Placental pericyte (primary cell): ENCODE measurements at places on chromosomes 6 and 20. TPM values are rescaled to one million over a fixed set of nuclear protein-coding genes. Genes with fewer than 3 reads are reported as not detected.

Gene ABCF1
- 53.1 and 54.5 TPM in 2 replicates for total RNA-seq

Gene HLA-DRA
- total RNA-seq, result 0.22 and 0.72 TPM in 2 replicates

Gene RWDD2A
- total RNA-seq, result 2.7 and 8.1 TPM in 2 replicates

Gene TEAD3
- total RNA-seq, result 18.2 and 26.9 TPM in 2 replicates

Gene CLPSL2
- not detected in 2 replicates for total RNA-seq

Gene FAXC
- 0.14 TPM in 1 of 2 replicates, not detected in the other for total RNA-seq

Gene ETV7
- total RNA-seq, result 0.29 and 0.88 TPM in 2 replicates

Gene KCNG1
- 24.9 and 61.6 TPM in 2 replicates for total RNA-seq

Gene EGFL8
- 0.44 and 0.86 TPM in 2 replicates for total RNA-seq

Gene CSNK2B
- 198 and 356 TPM in 2 replicates for total RNA-seq

Gene HLA-DOB
- total RNA-seq, result 0.14 TPM in 1 of 2 replicates, not detected in the other

Gene DEFB126
- not detected in 2 replicates for total RNA-seq

Gene UBD
- total RNA-seq, result not detected in 2 replicates

Gene B4GALT5
- 28.9 and 49.5 TPM in 2 replicates for total RNA-seq

Gene MBOAT1
- 2.2 and 10.2 TPM in 2 replicates for total RNA-seq

Gene LKAAEAR1
- 0.43 TPM in 1 of 2 replicates, not detected in the other for total RNA-seq

Gene GHRH
- total RNA-seq, result not detected in 2 replicates

Gene NR2E1
- not detected in 2 replicates for total RNA-seq

Gene MAP7
- 1.0 and 1.1 TPM in 2 replicates for total RNA-seq

Gene ZCCHC3
- total RNA-seq, result 12.7 and 23.3 TPM in 2 replicates

Gene ENPP1
- total RNA-seq, result 12.5 and 67.4 TPM in 2 replicates

Gene AFG1L
- 3.3 and 4.4 TPM in 2 replicates for total RNA-seq

Gene GLP1R
- total RNA-seq, result not detected in 2 replicates

Gene CCHCR1
- total RNA-seq, result 7.7 and 16.9 TPM in 2 replicates

Gene FAM217A
- total RNA-seq, result not detected in 2 replicates

Gene GJA10
- not detected in 2 replicates for total RNA-seq

Gene STX16
- 35.5 and 36.8 TPM in 2 replicates for total RNA-seq

Gene COL12A1
- total RNA-seq, result 362 and 404 TPM in 2 replicates

Gene AVP
- total RNA-seq, result not detected in 2 replicates

Gene LHFPL5
- total RNA-seq, result not detected in 2 replicates

Gene NRSN1
- not detected in 2 replicates for total RNA-seq

Gene PTCHD4
- total RNA-seq, result 0.88 and 2.6 TPM in 2 replicates

Gene PAK5
- total RNA-seq, result not detected in 2 replicates

Gene SPEF1
- total RNA-seq, result 0.14 and 0.22 TPM in 2 replicates

Gene BAG2
- total RNA-seq, result 12.7 and 16.2 TPM in 2 replicates

Gene PLEKHG1
- total RNA-seq, result 1.3 and 2.0 TPM in 2 replicates

Gene ANGPT4
- total RNA-seq, result not detected in 2 replicates

Gene ULBP3
- total RNA-seq, result 7.0 and 20.3 TPM in 2 replicates

Gene COL10A1
- 106 TPM in 1 of 2 replicates, not detected in the other for total RNA-seq

Gene ADAM33
- total RNA-seq, result 11.4 and 19.5 TPM in 2 replicates

Gene PKHD1
- total RNA-seq, result not detected in 2 replicates

Gene OR2W1
- total RNA-seq, result not detected in 2 replicates

Gene ALDH5A1
- 0.22 and 0.29 TPM in 2 replicates for total RNA-seq

Gene EEF1A2
- 1.3 and 4.6 TPM in 2 replicates for total RNA-seq

Gene CCND3
- total RNA-seq, result 23.0 and 67.7 TPM in 2 replicates

Gene C6orf58
- not detected in 2 replicates for total RNA-seq

Gene PCSK2
- total RNA-seq, result not detected in 2 replicates

Gene SLC17A3
- total RNA-seq, result not detected in 2 replicates
